ENCODE measurements at places on chromosomes 16 and 17.

GRCh38 chr17:336110-337021 lies 16.2 kb downstream of the RPH3AL start:
- DNase-seq, result peak; percentile 5

GRCh38 chr16:68085259-68086071 lies at the start of gene NFATC3:
Gene NFATC3, plus strand, starts transcription at chr16:68085370. Its CDS starts 312 bp downstream, at chr16:68085682.
- DNase-seq, result peak; percentile 98

DNA sequence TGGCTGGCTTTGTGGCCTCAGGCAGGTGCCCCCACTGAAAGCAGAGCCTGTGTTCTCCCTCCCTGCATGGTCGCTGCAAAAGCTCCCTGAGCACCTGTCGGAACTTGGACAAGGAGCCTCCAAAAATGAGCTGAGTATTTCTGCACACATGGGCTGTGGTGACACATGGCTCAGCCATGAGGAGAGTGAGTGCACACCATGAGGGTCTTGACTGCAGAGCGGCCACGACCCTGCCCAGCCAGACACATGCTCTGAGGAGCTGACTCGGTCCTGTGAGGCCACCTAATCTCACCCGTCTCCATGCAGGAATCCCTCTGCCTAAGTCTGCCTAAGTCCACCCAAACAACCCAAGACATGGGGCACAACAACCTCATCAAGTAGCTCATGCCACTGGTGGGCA lies 128.9 kb downstream of the DYNLRB2 start:
- DNase-seq, result no peak

- DNase-seq, result no peak
Measured at GRCh38 chr17:38961413-38961812, 5.8 kb downstream of the FBXO47 start.

GRCh38 chr16:11097094-11097786 lies 152.9 kb downstream of the CLEC16A start:
- no peak for DNase-seq

DNA sequence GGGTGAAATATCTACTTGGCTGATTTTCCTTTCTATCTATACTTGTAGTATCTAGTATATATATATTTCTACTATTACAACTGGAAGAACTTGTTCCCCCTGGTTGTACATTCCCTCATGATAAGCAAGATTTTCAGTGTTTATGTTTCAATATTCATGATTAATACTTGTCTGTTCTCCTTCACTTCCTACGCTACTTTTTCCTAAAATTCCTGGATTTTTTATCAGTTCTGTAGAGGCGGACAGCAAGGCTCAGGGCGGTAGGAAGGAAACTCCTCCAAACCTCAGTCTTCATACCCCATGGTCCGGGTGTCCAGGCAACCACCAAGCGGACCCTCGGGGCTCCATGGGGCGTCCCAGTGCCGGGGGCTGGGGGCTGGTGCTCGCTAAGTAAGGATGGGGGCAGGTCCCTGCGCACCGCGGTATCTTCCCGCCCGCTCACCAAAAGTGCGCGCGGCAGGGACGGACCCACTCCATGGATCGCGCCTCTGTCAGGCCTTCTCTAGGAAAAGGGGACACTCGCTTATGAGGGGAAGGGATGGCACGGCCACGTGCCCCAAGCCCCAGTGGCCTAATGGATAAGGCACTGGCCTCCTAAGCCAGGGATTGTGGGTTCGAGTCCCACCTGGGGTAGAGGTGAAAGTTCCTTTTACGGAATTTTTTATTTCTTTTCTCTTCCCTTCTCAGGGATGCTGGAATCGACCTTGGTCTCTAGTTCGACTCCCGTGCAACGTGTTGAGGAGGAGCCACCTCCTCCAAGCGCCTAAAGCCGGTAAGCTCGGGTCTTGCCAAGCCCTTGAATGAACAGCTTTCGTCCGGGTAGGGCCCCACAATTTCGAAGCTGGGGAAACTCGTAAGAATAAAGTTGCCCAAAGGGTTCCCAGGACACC lies 13.2 kb downstream of the ATP5PD start:
- DNase-seq, result peak; percentile 86

GRCh38 chr17:79792341-79792871 lies 4.5 kb downstream of the CBX8 start:
- DNase-seq, result no peak

DNA sequence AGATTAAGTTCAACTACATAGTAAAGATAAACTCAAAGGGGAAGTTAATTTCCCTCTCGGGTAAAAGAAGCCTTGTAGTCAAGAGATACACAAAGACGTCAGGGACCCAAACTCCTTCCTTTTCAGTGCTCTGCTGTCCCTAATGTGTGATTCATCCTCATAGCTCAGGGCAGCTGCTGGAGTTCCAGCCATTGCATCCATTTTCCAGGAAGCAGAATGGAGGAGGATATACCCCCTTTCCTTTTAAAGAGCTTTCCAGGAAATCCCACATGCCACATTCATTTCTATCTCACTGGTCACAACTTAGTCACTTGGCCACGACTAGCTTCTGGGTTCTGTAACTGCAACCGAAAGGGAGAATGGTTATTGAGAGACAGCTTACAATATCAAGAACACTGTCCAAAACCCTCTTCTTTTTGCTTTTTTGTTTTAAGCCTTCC lies 95.3 kb downstream of the SOCS1 start:
- no peak for DNase-seq

DNA sequence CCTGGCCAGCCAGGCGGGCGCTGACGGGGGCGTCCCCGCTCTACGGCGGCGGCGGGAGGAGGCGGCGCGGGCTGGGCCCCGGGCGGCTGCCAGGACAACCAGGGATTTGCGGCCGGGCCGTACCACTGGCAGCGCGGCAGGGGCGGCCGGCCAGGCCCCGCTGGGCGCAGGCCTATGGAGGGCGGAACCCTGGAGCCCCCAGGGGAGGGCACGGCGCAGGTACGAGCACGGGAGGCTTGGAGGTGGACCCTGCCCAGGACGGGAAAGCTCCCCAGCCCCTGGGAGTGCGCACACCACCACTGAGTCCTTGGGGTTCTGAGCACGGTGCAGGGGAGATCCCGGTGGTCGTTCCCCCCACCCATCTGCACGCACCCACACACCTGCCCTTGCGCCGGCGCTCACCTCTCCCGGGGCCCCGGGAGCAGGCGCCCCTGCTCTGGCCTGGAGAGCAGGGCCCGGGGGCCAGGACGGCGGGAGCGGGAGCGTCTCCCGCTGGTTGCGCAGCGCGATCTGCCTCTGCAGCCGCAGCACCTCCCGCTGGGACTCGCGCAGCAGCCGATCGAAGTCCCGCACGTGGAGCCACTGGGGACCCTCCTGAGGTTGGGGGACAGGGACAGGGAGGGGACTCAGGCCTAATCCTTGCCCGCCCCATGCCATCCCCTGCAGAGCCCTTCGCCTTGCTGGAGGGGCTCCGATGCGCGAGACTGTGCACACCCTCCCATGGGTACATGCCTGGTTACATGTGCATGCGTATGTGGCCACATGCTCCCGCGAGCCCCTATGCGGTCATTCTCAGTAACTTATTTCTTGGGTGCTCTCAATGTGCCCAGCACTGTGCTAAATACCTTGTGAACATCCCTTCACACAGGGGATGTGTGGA lies 3.9 kb downstream of the TSPOAP1 start:
- no peak for DNase-seq

DNA sequence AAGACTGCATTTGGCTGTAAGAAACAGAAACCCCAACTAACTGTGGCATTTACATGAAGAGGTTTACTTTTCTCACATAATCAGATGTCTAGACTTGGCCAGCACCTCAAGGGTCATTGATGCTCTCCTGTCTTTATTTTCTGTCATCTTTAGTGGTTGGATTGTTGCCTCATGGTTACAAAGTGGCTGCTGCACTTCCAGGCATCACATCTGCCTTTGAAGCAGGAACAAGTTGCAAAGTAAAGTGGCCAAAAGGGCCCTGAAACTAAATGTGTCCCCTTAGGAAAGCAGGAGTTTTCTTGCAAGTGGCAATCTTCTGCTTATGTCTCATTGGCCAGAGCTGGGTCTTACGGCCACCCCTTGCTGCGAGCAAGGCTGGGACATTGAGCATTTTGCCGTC lies 26.5 kb upstream of the STH start:
- no peak for DNase-seq

DNA sequence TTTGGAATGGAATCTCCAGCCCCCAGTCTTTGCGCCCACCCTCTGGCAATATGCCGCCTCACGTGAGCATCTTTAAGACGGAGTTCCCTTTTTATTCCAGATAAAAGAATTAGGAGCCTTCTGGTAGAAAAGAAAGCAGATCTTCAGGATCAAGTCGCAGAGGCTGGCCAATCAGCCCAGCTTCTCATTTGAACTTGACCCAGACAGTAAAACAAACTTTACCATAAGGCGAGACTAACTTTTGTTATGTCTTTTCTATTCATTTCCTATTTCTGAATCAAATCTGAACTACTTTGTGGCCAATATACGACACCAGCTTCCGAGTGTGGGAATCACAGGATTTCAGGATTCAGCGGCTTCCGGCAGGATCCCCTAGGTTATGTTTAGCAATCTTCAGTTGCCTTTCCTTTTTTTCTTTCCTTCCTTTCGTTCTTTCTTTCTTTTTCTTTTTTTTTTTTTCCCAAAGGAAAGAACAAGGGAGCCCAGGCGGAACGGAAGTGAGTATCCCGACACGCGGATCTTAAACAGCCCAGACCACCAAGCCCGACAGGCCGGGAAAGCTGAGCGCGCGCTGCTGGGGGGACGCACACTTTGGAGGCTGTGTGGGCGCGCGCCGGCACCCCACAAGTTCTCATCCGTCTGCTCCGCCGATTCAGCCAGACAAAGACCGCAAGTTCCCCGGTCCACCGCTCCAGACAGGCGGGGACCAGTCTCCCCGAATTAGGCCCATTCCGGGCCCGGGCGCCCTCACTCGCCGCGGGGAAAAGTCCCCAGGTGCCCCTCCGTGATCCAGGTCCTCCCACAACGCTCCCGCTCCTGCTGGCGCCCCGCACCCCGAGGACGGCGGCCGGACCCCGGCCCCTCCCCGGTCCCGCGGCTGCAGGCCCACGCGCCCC lies 633 bp downstream of the TBC1D16 start:
- DNase-seq, result peak; percentile 39

DNA sequence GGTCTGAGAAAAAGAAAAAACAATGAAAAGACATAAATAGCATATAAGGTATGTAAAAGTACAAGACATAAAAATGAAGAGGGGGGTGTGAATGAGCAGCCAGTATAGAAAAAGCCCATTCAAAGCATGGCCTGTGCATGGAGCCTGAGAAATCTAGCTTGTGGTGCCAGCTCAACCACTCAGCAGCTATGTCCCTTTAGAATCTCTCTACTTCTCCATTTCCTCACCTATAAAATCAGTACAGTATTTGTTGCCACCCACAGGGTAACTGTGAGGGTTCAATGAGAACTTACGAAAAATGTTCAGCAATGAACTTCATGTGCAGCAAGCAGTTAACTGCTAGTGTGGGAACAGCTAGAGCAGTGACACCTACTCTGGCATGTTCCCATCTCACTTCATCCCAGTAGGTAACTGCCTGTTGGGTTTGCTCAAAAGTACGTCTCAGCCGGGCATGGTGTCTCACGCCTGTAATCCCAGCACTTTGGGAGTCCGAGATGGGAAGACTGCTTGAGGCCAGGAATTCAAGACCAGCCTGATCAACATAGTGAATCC lies 15.3 kb downstream of the CYTH1 start:
- no peak for DNase-seq

DNA sequence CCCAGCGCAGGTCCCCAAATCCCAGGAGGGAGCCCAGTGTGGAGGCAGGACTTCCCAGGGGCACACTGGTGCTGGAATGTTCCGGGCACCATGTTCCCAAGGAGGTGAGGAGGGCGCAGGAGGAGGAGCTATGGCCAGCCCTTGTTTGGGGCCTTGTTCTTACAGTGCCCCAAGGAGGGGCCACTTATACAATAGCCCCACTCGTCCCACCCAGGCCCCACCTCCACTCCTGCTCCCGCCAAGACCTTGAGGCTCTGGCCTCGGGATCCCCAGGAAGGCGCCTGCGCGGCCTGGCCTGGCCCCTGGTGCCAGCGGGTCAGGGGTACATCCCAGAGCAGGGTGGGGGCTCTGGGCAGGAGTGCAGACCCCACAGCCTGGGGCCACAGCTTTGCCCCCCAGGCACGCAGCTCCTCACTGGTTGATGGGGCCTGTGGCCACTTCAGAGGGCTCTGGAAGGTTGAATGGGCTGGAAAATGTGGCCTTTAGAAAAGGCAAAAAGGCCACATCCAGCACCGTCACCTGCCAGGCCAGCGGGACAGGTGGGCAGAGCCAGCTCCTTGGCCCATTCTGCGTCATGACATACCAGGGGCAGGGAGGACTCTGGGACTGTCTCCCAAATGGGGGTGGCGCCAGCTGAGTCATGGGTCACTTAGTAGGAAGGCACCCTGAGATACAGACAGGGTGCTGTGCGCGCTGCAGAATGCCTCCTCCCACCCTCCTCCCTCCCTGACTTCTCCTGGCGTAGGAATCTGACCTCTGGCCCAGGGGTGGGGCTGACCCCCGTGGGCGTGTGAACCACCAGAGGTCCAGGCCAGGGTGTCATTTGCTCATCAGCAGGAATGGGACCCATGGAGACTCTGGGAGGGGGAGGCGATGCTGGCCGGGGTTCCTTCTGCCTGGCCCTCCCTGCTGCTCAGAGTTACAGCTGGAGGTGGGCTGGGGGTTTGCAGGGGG lies 32.3 kb upstream of the PVALEF start:
- no peak for DNase-seq

- no peak for DNase-seq
Measured at GRCh38 chr17:63929860-63930766, 2.0 kb downstream of the CD79B start.

DNA sequence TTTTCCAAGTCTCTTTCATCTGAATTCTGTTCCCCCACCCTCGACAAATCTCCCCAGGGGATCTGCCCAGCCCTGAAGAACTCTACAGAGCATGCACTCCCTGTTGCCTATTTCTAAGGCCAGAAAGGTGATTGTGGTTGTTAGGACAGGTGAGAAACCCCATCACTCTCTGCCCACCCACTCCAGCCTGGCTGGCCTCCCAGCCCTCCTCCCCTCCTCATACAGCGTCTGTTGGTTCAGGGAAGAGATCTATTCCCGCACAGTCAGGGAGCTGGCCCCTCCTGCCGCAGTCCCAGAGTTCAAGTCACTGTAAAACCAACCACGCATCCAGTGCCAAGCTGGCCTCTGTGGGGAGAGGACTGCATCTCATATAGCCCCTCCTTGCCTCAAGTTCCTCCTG lies 98.7 kb downstream of the KCNJ12 start:
- no peak for DNase-seq

GRCh38 chr17:61209525-61209924 lies 190.1 kb upstream of the TBX2 start:
- DNase-seq, result no peak

GRCh38 chr16:19842426-19843157 lies 42.1 kb downstream of the GPRC5B start:
- DNase-seq, result no peak

GRCh38 chr16:19330841-19331397 lies 45.4 kb downstream of the CLEC19A start:
- no peak for DNase-seq

DNA sequence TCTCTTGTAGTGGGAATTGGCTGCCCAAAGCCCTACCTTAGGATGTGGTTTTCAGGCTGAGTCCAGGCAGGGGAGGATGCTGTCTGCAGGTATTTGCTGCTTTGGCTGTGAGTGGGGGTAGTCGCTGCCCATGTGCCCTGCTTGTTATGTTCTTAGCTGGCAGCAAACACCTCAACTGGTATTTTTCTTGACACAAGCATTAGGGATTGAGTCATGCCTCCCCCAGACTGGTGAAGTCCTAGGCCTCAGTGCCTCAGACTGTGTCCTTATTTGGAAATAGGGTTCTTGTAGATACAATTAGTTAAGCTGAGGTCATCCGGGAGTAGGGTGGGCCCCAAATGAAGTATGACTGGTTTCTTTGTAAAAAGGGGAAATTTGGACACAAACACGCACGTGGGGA lies 808.3 kb upstream of the EEF2KMT start:
- DNase-seq, result no peak

GRCh38 chr17:50035945-50036344 lies 20.0 kb upstream of the ITGA3 start:
- no peak for DNase-seq

- DNase-seq, result no peak
Measured at GRCh38 chr16:8053437-8053836, 536.9 kb downstream of the TMEM114 start.

All from CD8-positive, alpha-beta memory T cell (primary cell).